ENCODE measurements at places on chromosomes 7 and 10.

DNA sequence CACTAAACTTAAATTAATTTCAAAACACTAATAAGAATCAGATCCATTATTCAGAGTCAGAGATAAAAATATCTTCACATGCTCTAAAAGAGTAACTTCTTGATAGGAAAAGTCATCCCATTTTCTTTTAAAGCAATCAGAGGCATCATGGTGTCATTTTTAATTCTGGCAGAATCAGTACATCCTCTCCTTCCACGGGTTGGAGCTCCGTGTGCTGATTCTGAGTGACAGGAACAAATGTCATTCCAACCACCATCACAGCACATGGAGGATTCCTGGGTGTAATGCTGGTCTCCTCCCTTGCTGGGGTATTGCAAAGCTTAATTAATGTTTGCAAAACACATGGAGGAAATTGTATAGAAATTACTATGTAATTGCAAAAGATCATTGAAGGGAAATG is 114.5 kb upstream of the IMMP2L start:
- peaks cover 5% of the 10 kb centered on the region for H3K4me1 ChIP-seq
- no peak overlapping the region for H3K27ac ChIP-seq
- H3K4me3 ChIP-seq = no peak overlapping the region

DNA sequence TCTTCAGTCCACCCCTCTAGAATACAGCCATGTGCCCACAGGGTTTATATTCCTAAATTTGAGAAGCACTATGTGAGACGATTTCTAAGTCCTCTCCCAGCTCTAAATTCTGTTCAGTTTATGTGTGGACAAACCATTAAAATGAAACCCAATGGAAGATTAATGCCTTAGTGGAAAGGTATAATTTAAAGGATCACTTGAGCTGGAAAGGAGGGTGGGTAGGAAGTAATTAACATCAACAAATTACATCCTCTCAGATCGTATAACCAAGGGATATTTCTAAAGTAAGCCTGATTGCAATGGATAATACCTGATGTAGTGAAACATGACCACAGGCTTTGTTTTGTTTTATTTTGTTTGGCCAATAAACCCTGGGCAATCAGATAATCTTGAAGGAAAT is 511.0 kb upstream of the COBL start:
- DNase-seq = no peak
- H3K27me3 ChIP-seq = no peaks in the 10 kb centered on the region
- no peak overlapping the region for H3K27ac ChIP-seq
- no peaks in the 10 kb centered on the region for H3K36me3 ChIP-seq
- H3K4me1 ChIP-seq = no peaks in the 10 kb centered on the region

- H3K27me3 ChIP-seq = no peaks in the 10 kb centered on the region
- no peak overlapping the region for H3K27ac ChIP-seq
- H3K36me3 ChIP-seq = peaks cover 7% of the 10 kb centered on the region
- DNase-seq = no peak
- peaks cover 11% of the 10 kb centered on the region for H3K4me1 ChIP-seq
Observed at GRCh38 chr10:119279441-119279840, 72.1 kb downstream of the GRK5 start.

- no peaks in the 10 kb centered on the region for H3K36me3 ChIP-seq
- H3K27ac ChIP-seq = no peak overlapping the region
- no peak overlapping the region for H3K4me3 ChIP-seq
Observed at GRCh38 chr7:30363778-30364563, 79.6 kb downstream of the ZNRF2 start.

- no peak overlapping the region for H3K4me3 ChIP-seq
- H3K27me3 ChIP-seq = no peaks in the 10 kb centered on the region
- no peak for DNase-seq
Observed at GRCh38 chr10:118723466-118723865, 31.3 kb downstream of the CACUL1 start.

All from progenitor cell of endocrine pancreas (in vitro differentiated cells).